CD8-positive, alpha-beta memory T cell (primary cell): ENCODE measurements at places on chromosomes 3 and 15.
A peak's percentile ranks its signal among the peaks of the same experiment; 100 is the strongest.

- H3K27me3 ChIP-seq: no peaks in the 10 kb centered on the region
- no peak for DNase-seq
- H3K36me3 ChIP-seq: no peaks in the 10 kb centered on the region
- peaks cover 13% of the 10 kb centered on the region for H3K4me1 ChIP-seq
- no peak overlapping the region for H3K27ac ChIP-seq
These were observed 5.1 kb downstream of the MYO9A start for GRCh38 chr15:72112805-72113204.

DNA sequence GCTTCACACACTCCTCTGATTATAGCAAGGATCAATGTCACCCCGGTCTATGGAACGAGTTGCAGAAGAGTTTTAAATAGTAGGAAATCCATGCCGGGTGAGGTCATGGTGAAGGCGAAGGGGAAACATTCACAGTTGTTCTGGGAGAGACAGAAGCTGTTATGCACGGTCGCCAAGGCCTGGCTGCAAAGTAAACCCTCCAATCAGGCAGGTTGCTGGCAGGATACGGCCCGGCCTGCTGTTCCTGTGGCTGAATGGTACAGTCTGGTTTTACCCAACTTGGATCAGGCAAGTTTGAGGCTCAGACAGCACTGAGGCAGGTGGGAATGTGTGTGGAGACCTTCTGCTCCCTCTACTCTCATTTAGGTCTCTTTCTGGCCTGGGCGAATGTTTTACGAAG is 45.3 kb upstream of the ATP2B2 start:
- no peak overlapping the region for H3K27ac ChIP-seq
- no peak for DNase-seq
- H3K27me3 ChIP-seq: no peaks in the 10 kb centered on the region
- no peaks in the 10 kb centered on the region for H3K36me3 ChIP-seq
- peaks cover 16% of the 10 kb centered on the region for H3K4me1 ChIP-seq

GRCh38 chr15:98684436-98684835 is 36.1 kb downstream of the IGF1R start:
- no peak overlapping the region for H3K4me3 ChIP-seq
- H3K36me3 ChIP-seq: no peaks in the 10 kb centered on the region
- H3K27me3 ChIP-seq: no peaks in the 10 kb centered on the region
- no peak overlapping the region for H3K27ac ChIP-seq
- no peak for DNase-seq
- H3K4me1 ChIP-seq: peaks cover 22% of the 10 kb centered on the region

GRCh38 chr15:99961011-99961441 is 227.8 kb upstream of the LYSMD4 start:
- no peak for DNase-seq
- H3K4me3 ChIP-seq: no peak overlapping the region
- peaks cover 8% of the 10 kb centered on the region for H3K4me1 ChIP-seq

DNA sequence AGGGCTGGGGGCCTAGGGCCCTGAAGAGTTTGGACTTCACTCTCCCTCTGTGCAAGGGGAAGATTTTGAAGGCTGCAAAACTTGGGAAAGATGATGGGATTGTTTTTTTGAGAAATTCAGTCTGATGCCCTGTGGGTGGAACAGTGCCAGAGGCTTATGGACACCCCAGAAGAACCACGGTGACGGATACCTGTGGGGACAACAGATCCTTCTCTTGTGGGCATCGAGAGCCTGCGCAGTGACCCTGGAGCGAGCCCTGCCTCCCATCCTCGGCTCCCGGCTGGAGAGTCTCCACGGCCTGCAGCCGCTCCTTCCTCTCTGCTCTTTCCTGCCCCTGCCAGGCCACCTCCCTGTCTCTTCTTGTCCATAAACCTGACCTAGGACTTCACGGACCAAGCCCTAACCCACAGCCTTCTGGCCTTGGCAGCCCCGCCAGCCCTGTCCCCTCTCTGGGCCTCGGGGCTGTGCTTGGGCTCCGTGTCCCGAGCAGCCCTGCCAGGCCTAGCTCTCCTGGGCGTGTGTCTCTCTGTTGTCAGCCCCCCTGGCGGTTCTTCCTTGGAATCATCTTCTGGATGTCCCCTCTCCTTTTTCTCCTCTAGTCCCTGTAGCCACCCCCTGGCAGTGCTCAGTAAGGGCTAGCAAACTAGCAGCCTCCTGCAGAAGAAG is 98.4 kb downstream of the VGLL4 start:
- H3K4me3 ChIP-seq: no peak overlapping the region
- H3K36me3 ChIP-seq: no peaks in the 10 kb centered on the region
- DNase-seq: peak; percentile 32
- H3K4me1 ChIP-seq: no peaks in the 10 kb centered on the region
- no peak overlapping the region for H3K27ac ChIP-seq

- no peak overlapping the region for H3K4me3 ChIP-seq
- H3K27ac ChIP-seq: no peak overlapping the region
- H3K27me3 ChIP-seq: no peaks in the 10 kb centered on the region
- peaks cover 10% of the 10 kb centered on the region for H3K4me1 ChIP-seq
These were observed 20.4 kb upstream of the COPG1 start for GRCh38 chr3:129228891-129229585.
